ENCODE measurements at places on chromosomes 16 and 17. TPM values are rescaled to one million over a fixed set of nuclear protein-coding genes. Genes with fewer than 3 reads are reported as not detected.

Gene KCNH6
- not detected for total RNA-seq

Gene CASKIN1
- total RNA-seq = 0.05 TPM

Gene RPGRIP1L
- total RNA-seq = 5.1 TPM

Gene FZD2
- total RNA-seq = not detected

Gene CSF3
- not detected for total RNA-seq

Gene PDE6G
- 26.3 TPM for total RNA-seq

Gene TCAP
- total RNA-seq = 1.7 TPM

Gene SLC16A11
- 0.15 TPM for total RNA-seq

Gene KRTAP17-1
- not detected for total RNA-seq

Gene TAOK1
- 60.2 TPM for total RNA-seq

Gene CA4
- not detected for total RNA-seq

Gene AGRP
- not detected for total RNA-seq

Gene TP53TG3C
- not detected for total RNA-seq

Gene KRTAP4-1
- not detected for total RNA-seq

Gene WDR45B
- total RNA-seq = 37.0 TPM

Gene CDH13
- total RNA-seq = not detected

Gene RPL19
- total RNA-seq = 1,679 TPM

Gene TEKT1
- not detected for total RNA-seq

Gene CD300LG
- total RNA-seq = not detected

Gene KDM6B
- total RNA-seq = 35.5 TPM

Gene NPIPB12
- total RNA-seq = 81.4 TPM

Gene HSPB9
- total RNA-seq = not detected

Gene UTP4
- 57.9 TPM for total RNA-seq

Gene PABPN1L
- total RNA-seq = not detected

Gene XYLT1
- total RNA-seq = 41.7 TPM

Gene TPSD1
- not detected for total RNA-seq

Gene ITGB3
- 0.59 TPM for total RNA-seq

Gene CYGB
- total RNA-seq = 0.29 TPM

Gene TPSB2
- not detected for total RNA-seq

Gene ITGA2B
- total RNA-seq = 0.95 TPM
